Stimulated activated naive CD4-positive, alpha-beta T cell (primary cell): ENCODE measurements at places on chromosomes 12 and 14.
A peak's percentile ranks its signal among the peaks of the same experiment; 100 is the strongest.

- peak; percentile 40 for DNase-seq
Observed at GRCh38 chr14:92560106-92560865, 46.7 kb downstream of the RIN3 start.

- DNase-seq, result no peak
Observed at GRCh38 chr12:108368089-108368488, 29.0 kb upstream of the CMKLR1 start.

DNA sequence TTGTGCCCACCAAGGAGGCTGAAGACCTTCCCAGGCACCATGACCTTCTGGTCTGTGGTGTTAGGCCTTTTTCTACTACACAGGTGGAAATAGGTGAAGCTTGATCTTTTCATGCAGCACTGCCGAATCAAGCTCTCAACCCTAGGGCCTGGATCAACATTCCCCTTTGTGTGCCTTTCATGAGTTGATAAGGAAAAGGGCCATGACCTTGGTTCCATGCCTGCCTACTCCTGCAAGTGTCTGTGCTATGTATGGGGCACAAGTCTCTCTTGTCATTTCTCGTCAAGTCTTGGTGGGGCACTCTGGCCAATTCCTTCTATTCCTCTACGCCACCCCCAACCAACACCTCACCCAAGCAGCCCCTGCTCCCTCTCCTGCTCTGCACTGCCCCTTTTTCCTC is 154.5 kb downstream of the SLC8A3 start:
- DNase-seq, result no peak

DNA sequence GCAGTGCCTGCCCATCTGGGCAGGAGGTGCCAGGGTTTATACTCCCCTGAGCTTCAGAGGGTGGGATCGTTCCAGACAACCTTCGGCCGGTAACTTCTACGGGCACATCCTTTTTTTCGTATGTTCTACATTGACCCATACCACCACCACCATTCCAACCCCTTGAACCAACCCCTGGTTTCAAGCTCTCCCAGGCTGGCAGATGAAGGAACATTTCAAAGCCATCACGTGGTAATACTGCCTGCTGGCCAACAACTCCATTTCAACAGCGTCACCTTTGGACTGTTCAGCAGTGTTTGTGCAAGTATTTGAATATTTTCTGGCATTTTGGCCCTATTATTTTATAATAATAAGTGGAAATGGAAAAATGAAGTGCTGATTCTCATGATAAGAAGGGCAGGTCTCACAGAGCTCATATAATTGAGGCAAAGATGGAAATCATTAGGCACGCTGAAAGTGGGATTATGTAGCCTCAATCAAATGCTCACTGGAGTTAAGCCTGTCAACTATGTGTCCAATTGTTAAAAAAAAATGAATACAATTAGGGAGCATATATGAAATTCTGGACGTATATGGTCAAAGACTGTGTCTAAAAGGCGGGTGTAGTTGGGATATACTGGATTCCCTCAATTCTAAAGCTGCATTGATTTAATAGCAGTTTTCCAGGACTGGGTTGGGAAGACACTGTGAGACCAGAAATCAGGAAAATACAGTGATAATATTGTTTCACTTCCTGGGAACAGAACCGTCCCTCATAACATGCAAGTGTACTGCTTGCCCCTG is 162.1 kb downstream of the ZFP36L1 start:
- DNase-seq, result no peak

DNA sequence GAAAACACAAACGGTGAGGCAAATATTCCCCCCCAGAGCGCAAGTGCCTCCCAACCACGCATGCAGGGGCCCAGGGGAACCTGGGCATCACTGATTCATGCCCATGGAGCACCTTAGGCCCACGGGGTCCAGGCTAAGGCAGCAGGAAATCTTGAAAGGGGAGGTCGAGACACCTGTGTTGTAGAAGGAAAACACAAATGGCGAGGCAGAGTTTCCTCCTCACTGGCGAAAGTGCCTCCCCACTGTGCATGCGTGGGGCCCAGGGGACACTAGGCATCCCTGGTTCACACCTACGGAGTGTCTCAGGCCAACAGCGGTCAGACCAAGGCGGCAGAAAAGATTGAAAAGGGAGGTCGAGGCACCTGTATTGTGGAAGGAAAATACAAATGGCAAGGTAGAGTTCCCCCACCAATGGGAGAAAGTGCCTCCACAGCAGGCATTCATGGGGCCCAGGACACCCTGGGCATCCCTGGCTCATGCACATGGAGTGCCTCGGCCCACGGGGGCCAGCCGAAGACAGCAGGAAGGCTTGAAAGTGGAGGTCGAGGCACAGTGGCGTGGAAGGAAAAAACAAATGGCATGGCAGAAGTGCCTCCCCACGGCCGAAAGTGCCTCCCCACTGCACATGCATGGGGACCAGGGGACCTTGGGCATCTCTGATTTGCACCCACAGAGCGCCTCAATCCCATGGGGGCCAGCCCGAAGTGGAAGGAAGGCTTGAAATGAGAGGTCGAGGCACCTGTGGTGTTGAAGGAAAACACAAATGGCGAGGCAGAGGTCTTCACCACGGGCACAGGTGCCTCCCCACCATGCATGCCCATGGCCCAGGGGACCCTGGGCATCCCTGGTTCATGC is 368.8 kb downstream of the ALG10 start:
- no peak for DNase-seq

GRCh38 chr12:119178544-119179334 is at the start of gene HSPB8:
HSPB8 (plus strand) TSS chr12:119178931; CDS start chr12:119179313, 382 bp downstream.
- no peak for DNase-seq

GRCh38 chr12:125203145-125203765 is 138.0 kb downstream of the AACS start:
- no peak for DNase-seq

- no peak for DNase-seq
Observed at GRCh38 chr12:75917083-75917482, 114.5 kb downstream of the PHLDA1 start.

GRCh38 chr14:24607635-24608514 is 1.6 kb downstream of the GZMH start:
- DNase-seq, result no peak

GRCh38 chr12:66662729-66663128 is 16.1 kb downstream of the GRIP1 start:
- no peak for DNase-seq

- DNase-seq, result no peak
Observed at GRCh38 chr12:24705741-24706358, 243.1 kb downstream of the BCAT1 start.

DNA sequence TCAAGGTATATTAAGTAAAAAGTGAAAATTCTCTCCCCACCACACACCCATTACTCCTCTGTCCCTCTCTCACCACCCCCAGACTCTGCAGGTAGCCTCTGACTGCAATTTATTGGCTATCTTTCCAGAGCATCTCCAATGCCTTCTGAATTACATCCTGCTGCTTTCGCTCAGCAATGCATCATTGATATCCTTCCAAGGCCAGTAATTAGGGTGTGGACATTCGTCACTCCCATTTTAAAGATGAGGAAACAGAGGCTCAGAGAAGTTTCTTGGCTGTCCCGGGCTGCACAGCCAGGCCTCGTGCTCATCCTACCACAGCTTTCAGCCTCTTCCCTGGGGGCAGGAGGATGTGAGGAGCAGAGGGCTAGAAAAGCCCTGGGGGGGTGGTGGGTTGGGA is 23.6 kb upstream of the PGF start:
- DNase-seq, result no peak

DNA sequence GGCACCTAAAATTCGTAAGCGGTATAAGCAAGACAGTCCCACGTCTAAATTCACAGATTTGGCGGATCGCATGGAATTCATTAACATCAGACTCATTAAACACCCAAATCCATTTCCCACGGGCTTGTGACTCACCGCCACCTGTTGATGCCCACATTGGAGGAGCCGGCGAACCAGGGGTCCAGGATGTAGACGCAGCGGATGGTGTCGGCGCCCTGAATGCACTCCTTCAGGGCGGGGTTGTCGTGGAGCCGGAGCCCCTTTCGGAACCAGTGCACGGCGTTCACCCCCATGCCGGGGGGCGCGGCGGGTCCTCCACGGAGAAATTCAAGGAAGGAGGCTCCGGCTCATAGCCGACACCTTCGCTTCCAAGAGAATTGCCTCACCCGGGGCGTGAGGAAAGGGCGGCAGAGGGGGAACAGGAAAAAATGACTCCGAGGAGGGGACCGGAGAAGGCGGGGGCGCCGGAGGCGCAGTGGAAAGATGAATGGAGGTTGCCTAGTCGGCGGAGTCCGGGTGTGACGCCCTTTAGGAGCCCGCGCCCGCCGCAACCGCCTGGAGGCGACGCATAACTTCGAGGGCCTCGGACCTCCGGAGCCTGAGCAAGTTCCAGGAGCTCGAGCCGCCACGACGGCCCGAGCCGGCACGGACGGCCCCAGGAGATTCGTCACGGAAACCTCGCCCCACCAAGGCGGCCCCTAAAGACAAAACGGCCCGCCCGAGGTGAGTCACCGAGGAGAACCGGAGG is 506 bp downstream of the CRY1 start:
- peak; percentile 74 for DNase-seq

- DNase-seq, result no peak
Observed at GRCh38 chr12:57553343-57554202, 3.7 kb downstream of the KIF5A start.

DNA sequence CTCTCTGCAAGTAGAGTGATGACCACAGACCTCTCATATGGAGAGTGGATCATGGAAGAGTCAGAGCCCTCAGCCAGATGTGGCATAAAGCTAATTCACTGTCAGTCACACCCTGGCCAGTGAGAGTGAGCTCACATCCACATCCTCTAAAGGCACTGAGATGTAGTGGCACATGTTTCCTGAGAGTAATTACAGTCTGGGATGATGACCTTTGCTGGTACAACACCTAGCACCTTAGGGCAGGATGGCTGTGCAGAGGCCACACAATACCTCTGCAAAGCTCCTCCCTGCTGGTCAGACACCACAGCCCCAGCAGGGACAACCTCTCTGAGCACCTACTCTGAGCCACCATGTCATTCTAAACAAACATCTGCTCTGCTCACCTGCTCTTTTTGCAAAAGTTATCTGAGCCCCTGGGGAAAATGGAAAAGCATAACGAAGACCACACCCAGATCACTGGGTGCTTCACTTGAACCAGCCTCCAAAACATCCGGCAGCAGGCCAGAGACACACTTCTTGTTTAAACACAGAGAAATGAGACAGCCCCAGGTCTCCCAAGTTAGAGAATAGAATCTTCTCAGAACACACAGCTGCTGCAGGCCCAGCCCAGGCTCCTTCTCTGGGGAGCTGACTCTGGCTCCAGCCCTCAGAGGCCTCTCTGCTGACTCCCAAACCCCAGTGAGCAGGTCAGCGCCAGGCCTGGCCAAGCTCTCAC is 30.3 kb downstream of the PITPNM2 start:
- no peak for DNase-seq

DNA sequence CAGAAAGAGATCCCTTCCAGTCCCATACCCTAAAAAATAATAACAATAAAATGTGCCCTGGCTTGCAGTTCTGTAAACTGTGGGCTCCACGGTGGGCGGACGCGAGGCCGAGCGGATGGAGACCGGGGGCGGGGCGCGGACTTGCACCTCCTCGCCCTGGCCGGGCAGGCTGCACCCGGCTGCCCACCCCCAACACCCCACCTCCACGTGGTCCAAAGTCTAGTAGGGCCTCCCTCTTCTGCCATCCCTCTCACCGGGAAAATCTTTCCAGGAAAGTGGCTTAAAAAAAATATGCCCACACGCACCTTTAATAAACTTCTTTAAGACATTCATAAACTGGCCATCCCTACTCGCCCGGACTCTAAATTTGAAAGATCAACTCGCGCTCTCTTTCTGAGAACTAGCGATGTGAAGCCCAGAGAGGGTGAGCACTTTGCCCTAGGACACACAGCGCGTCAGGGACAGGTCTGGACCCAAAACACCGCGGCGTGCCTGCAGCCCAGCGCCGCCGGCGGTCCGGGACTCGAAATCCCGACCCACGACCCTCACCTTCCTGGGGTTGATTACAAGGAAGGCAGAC is 1.9 kb upstream of the BCL11B start:
- no peak for DNase-seq

GRCh38 chr12:29245246-29245645 is 96.2 kb downstream of the FAR2 start:
- DNase-seq, result no peak

DNA sequence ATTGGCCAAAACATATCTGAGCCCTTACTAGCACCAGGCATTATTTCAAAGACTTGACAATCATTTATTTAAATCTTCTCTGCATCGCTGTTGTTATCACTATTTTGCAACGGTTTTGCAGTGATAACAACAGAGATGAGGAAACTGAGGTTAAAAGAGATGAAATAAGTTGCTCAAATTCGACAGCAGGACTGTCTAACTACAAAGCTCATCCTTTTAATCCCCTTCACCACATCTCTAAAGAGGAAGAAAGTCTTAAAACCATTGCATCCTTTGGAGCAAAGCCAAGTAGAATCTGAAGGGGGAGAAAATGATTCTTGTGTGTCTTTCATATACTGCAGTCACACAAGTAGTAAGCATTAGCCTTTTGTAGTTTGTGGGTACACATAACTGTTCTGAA is 14.8 kb upstream of the ETNK1 start:
- DNase-seq, result no peak

DNA sequence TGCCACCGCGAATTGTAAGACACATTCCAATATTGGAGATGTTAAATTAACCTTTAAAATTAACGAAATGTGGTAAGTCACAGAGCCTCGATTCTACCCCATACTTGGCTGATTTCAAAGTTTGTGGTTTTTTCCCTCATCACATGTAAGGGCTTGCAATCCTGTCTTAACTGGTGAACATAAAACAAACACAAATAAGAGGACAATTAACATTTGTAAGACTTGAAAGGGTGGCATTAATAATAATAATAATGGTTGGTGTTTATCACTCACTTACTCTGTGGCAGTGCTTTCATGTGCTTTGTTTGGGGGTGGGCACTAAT is 26.6 kb downstream of the PPFIBP1 start:
- DNase-seq, result no peak

DNA sequence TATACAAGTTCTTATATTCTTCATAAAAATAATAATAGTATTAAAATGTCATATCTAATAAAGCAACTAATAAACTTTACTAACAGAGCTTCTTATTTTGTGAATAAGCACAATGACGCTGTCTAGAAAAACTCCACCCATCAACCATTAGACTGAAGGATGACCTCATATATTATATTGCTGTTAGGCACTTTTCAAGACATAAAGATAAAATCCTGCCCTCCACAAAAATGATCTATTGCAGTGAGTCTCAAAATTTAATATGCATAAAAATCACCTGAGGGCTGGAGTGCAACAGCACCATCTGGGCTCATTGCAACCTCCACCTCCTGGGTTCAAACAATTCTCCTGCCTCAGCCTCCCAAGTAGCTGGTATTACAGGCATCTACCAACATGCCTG is 20.1 kb downstream of the TM7SF3 start:
- DNase-seq, result no peak

GRCh38 chr14:34951286-34951685 is 31.5 kb upstream of the SRP54 start:
- no peak for DNase-seq

- no peak for DNase-seq
Observed at GRCh38 chr12:105001476-105001875, 15.4 kb downstream of the NOPCHAP1 start.

DNA sequence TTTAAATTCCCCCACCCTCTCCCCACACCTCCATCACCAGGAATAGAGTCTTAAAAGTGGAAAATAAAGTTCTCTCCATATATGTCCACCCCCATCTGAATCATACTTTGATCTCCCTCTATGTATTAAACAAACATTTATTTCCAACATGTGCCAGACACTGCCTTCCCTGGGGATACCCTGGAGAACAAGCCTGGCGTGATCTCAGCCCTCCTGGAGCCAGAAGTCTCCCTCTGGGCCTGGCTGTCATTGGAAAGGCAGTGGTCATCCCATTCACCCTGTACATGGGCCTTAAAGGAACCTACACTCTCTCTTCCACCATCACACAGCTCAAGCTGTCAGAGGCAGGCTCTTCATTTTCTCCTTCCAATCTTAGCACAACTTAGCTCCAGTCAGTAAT is 143.6 kb downstream of the EMP1 start:
- no peak for DNase-seq

GRCh38 chr14:50312734-50313054 is 570 bp downstream of the DMAC2L start:
- DNase-seq, result peak; percentile 79
